ENCODE measurements at places on chromosomes 16 and 17.
A peak's percentile ranks its signal among the peaks of the same experiment; 100 is the strongest.

DNA sequence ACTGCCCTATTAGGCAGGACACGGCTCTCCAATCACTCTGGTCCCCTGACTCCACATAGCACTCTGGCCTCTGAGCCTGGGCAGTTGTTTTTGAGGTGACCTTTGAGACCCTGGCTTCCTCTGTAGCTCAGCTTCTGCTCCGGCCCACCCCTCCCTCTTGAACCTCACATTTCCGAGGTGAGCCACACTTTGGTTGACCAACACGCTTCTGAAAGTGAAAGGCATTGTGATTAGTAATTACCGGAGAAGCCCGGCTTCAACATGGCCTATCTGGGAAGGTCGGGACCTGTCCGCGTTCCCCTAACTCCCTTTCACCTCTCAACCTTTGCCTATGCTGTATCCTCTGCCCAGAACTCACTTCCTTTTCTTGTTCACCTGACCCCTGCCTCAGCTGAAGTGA is 10.3 kb upstream of the ITGAX start:
- no peak for DNase-seq

DNA sequence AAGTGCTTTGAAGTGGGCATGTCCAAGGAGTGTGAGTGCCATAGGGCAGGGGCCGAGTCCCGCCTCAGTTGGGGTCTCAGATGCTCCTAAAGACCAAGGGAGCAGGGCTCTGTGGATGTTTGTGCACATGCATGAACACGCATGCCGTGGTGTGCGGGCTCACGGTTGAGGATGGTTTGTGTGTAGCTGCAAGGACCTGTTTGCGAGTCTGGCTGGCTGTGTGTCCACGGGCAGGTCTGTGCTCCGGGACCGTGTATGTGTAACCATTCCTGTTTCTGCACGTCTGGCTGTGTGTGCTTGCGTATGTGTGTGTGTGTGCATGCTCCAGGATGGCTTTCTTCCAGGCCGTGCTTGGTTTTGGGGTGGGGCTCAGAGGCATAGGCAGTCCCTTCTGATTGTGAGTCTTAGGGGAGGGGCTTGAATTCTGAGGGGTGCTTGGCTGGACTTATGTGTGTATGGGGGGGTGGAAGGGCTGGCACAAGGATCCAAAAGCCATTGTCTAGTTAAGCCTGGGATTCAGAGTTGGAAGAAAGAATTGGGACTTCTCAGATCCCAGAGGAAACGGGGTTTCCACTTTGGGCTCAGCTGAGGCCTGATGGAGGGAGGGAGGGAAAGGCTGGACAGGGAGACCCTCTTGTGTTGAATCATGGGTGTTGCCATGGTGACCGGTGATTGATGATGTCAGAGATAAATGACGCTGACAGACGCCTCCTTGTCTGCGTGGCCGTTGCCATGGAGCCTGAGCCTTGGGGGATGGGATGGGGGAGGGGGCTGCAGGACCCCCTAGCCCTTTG is 14.4 kb downstream of the GJD3 start:
- DNase-seq: no peak

DNA sequence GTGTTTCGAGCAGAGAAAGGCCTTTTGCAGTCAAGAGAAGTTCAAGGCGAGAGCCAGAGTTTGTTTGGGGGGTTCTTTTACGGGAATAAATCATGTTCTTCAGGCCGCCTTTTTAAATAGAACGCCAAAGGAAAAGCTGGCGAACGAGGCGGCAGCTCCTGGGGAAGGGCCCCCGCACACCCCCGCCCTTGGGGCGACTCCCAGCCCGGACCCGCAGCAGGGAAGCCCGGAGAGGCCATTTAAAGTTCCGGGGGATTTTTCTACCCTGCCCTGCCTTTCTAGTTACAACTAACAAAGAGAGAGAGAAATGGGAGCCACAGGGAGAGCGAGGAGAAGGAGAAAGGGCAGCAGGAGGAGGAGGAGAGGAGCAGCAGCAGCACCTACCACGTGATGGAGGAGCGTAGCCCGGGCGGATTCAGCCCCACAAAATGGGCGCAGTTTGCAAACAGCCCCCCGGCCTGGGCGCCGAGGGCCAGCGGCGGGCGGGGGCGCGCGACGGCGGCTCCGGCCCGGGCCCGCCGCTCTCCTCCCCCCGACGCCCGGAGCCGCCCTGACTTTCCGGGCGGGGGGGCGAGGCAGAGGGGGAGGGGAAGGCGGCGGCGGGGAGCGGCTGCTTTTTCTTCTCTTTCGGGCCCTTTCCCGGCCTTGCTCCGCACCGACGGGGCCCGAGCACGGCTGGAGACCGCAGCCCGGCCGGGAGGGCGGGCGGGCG is 634 bp downstream of the KANSL1 start:
- DNase-seq: peak; percentile 78

- no peak for DNase-seq
Measured at GRCh38 chr17:72332367-72332766, 211.5 kb downstream of the SOX9 start.

- DNase-seq: no peak
Measured at GRCh38 chr16:87648236-87648635, 45.9 kb downstream of the JPH3 start.

- no peak for DNase-seq
Measured at GRCh38 chr17:54536306-54536705, 364.3 kb upstream of the TOM1L1 start.

- DNase-seq: no peak
Measured at GRCh38 chr16:62700426-62701294, 664.4 kb upstream of the CDH8 start.

- DNase-seq: peak; percentile 40
Measured at GRCh38 chr16:17224879-17225281, 245.9 kb downstream of the XYLT1 start.

DNA sequence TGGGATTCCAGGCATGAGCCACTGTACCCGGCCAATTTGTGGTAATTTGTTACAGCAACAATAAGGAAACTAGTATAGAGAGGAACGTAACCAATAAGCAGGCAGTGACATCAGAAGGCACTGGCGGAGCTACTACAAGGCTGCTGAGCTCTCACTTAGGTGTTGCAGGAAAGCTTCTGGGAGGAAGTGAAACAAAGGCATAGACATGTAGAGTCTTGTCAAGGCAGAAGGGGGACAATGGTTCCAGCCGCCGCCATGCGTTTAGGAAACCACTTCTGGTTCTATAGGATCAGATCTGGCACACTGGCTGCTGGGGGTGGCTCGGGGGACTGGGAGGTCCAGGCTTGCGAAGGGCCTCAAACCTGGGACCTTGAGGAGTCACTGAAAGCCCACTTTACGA is 9.4 kb upstream of the CPSF4L start:
- peak; percentile 16 for DNase-seq

DNA sequence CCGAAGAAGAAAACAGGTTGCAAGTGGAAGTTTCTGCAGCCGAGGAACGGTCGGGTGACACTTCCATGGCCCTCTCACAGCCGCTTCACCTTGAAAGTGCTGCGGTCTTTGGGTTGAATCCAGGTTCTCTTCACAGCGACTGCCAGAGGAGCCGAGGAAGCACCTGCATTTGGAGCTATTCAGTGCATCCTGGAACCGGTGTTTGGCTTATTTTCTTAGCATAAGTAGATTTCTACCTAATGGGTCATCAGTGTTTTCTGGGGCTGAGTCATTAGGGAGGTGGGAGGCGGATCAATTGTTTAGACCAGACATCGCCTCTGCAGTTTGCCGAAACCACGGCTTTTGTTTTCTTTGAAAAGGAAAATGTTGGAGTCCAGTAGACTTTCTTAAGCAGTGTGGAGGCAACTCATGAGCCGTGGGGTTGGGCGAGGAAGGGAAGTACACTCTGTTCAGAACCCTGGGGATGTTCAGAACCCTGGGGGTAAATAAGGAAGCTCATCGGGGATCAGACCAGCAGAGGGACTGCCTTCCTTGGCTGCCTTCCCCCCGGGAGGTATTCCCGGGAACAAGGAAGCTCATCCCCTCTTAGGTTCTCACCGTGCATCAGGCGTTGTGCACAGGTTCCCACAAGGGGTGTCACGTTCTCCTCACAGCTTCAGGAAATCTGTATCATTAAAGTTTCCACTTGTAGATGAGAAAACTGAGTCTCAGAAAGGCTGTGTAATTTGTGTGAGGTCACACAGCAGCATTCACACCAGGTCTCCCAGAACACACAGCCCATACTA is 361.5 kb downstream of the SNX29 start:
- no peak for DNase-seq

DNA sequence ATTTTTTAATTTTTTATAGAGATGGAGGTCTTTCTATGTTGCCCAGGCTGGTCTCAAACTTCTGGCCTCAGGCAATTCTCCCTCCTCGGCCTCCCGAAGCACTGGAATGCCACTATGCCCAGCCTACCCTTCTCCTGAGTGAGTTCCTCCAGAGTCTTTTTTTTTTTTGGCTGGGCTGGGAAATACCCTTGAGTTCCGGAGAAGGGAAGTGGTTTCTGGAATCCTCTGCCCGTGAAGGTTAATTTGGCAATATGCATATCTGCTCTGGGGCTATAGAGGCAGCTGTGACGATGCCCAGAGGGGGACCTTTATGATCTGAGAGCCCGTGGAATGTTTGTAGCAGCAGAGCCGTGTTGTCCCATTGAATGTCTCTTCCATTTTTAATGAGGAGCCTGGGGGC is 217.5 kb downstream of the RBFOX1 start:
- no peak for DNase-seq

DNA sequence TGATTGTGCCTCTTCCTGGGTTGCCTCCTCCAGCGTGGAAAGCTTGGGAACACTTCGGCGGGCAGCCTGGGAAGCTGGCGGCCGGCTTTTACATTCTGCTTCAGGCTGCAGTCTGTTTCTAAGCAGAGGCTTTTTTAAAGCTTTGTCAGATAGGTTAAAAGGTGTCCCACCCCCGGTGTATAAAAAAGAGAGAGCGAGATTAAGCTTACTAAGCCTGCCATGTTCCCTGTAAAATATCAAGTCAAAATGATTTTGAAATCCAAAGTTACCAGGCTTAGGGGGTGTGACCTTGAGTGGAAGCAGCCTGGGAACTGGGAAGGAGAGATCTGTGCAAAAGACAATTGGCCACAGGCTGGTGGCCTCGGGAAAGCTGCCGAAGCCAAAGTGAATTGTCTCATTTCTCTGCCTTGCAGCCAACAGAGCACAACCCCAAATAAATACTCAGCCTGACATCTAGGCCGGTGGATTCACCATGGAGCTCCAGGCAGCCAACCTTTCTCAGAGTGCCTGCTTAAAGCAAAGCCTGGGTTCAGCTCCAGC is 254.5 kb downstream of the FTO start:
- no peak for DNase-seq

GRCh38 chr17:19003543-19004420 is 782 bp downstream of the FAM83G start:
- DNase-seq: no peak

DNA sequence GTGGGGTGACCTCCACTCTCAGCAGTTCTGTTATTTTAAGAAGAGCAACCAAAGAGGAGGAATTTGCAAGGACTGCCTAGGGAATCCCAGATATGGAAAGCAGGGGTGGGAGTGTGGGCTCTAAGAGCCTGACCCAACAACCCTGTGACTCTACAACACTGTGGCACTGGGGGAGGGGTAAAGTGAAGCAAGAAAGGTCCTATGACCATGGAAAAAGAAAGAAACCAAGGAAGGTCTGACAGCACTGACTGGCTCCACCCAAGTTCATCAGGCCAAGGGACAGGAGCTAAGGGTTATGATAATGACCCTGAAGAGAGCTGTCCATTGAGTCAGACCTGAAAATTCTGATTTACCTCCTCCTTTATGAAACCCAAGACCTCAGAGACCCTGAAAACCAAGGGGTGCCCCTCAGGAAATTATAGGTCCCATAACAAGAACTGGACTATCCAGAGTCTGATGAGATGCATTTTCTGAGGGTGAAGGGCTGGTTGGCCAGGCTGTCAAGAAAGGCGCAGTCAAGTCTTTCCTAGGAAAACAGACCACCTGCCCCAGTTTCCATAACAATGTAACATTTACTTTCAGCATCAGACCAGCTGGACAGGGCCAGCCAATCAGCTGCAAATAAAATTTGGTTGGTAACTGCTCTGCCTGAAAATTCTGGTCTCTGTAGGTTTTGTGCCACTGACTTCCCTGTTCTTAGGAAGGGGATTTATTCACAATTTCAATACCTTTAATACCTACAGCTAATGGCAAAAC is 53.8 kb upstream of the MTMR4 start:
- no peak for DNase-seq

- DNase-seq: no peak
Measured at GRCh38 chr17:48545022-48545375, at the start of gene HOXB2. Gene HOXB2 (minus strand): TSS chr17:48545109. CDS start chr17:48544911, 198 bp downstream.

DNA sequence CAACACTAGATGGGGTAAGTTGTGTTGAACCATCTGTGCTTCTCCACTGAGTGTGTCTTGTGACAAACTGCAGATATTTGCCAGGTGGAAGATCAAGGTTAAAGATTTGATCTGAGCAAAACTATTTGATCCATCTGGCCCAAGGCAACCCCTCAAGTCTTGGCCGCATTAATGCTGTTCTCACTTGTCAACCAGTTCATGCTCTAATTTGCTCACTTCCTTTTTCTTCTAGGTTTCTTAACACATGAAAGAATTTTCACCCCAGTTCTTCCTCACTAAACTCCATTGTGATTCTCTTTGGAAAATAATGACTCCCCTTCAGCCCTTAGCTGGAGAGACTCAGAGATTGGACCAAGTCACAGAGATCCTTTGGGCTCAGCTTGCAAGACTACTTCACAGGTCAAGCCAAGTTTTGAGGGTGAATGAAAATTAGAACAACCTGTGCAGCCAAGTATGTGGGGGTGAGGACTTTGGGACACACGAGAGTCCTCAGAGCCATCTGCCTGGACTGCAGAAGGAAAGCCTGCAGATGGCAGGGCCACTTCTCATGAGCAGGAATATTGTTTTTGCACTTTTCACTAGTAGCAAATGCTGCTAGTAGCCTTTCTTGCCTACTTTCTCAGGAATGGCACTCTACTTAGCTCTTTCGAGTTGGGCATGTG is 166.5 kb downstream of the AXIN2 start:
- no peak for DNase-seq

DNA sequence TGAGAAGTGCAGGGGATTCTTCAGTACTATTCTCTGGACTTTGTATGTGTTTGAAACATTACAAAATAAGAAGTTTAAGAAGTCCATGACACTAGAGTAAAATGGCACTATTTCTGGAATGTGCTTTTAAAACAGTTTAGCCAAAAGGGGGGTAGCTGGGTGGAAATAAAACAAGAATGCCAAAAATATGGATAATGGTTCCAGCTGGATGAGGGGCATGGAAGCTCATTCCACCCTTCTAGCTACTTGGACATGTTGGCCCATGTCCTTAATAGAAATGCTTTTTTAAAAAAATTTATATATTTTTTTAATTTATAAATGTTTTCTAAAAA is 13.1 kb downstream of the ZC3H7A start:
- no peak for DNase-seq

GRCh38 chr17:33352526-33352925 is 59.4 kb upstream of the ASIC2 start:
- no peak for DNase-seq
